Endodermal cell (in vitro differentiated cells): ENCODE measurements at places on chromosomes 3 and 15. TPM values are rescaled to one million over a fixed set of nuclear protein-coding genes. Genes with fewer than 3 reads are reported as not detected.

GRCh38 chr15:94000606-94001005 lies 230.8 kb upstream of the MCTP2 start:
- DNase-seq, result peak; percentile 70

The CLDN1 gene
- total RNA-seq, result 8.7 to 61.2 TPM (median 9.2 TPM) in 3 replicates

DNA sequence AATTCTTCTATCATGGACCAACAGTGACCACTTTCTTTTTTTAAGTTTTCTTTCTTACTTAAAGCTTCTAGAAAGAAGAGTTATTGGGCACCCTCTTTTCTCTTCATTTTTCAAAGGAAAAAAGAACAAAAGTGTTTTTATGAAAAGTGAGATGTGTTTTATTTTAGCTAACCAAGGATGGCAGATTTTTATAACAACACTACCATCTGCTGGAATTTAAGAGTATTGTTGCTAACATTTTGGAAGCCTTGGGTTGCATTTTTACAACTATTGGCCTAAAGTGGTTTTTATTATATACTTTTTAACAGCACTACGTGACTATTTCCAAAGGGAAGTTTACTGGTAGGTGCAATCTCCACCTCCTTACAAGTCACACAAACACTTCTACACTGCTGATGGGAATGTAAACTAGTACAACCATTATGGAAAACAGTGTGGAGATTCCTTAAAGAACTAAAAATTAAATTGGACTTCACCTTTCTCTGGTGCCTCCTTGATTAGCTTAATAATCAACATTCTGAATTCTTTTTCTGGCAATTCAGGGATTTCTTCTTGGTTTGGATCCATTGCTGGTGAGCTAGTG lies 237.7 kb upstream of the AGTR1 start:
- no peak for DNase-seq

GRCh38 chr3:133895208-133896001 lies at the start of gene RAB6B:
RAB6B (minus strand) TSS chr3:133895882; CDS start chr3:133895466, 416 bp downstream.
- DNase-seq, result peak; percentile 83

The RHOV gene
- 1.8 and 2.5 TPM in 2 replicates for total RNA-seq

The C15orf39 gene
- total RNA-seq, result 16.3 to 19.2 TPM (median 19.0 TPM) in 3 replicates

DNA sequence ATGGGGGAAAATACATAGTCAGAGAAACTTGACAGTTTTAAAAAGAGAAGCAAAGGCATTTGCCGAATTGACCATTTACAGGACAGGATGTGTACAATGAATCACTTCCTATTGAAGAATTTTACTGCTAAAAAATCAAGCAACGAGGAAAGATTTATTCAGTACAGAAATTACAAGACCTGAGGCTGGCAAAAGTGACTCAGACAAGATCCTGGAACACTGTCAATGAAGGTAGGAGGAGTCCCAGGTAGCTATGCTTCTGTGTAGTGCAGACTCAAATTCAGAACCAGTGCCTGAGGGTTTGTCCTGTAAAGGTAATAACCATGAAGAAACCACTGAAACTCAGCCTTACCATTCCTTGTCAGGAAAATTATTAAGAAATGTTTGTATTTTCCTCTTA lies 120.9 kb downstream of the ZMAT3 start:
- no peak for DNase-seq

DNA sequence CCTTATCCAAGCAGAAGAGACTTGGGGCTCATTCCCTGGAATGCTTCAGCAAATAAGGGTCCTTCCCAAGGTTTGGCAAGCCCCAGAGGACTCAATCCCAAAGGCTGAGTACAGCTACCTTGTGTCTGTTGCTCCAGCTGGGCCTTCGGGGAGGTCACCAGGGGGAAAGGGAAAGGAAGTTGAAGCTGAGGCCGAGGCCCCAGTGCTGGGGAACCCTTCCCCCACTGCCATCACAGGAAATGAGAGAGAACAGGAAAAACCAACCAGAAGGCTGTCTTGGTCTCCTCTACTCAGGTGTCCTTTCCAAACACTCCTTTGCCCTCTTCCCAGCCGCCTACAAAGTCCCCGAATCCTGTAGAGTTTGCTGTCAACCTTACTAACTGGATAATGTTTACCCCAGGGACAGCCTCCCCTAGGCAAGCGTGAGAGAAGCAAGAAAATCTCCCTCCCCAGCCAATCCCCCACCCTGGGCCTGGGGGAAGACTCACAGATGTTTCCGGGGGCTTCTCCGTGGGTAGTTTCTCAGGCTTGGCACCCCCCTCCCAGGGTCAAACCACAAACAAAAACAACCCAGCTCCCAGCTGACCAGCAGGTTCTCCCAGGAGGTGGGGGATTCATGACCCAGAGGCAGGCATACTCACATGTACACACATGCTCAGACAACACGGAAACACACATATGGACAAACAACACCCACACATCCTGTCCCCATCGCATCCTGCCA lies 5.5 kb downstream of the CSRNP1 start:
- peak; percentile 72 for DNase-seq

GRCh38 chr3:127104586-127104985 lies 88.3 kb upstream of the PRR23E start:
- peak; percentile 31 for DNase-seq

GRCh38 chr3:58055314-58055713 lies 47.1 kb downstream of the FLNB start:
- no peak for DNase-seq

The KNG1 gene
- total RNA-seq, result not detected in 3 replicates

The CTXN2 gene
- total RNA-seq, result 0.07 TPM in 1 of 2 replicates, not detected in the other

GRCh38 chr15:41483115-41483514 lies 10.6 kb upstream of the ITPKA start:
- no peak for DNase-seq

The CCK gene
- 0.59 and 0.64 TPM in 2 replicates for total RNA-seq

- no peak for DNase-seq
Measured at GRCh38 chr15:84634228-84634837, 19.8 kb downstream of the WDR73 start.

- DNase-seq, result peak; percentile 75
Measured at GRCh38 chr3:12662593-12663400, 1.1 kb downstream of the RAF1 start.

DNA sequence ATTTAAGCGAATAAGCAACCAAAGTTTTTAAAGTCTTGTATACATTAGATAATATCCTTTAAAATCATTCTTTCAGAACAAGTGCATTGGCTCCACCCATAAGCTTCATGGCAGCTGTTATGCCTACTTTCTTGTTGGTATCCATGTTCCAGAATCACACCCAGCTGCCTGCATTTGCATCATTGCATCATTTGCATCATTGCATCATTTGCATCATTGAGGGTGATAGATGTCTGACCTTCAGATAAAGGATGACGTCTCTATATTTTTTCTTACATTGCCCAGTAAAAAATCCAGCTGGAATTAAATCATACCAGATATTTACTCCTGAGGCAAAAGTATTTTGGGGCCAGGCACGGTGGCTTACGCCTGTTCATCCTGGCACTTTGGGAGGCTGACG lies 42.3 kb downstream of the SLC12A1 start:
- no peak for DNase-seq

- no peak for DNase-seq
Measured at GRCh38 chr15:86237111-86237500, 157.4 kb downstream of the AGBL1 start.

- no peak for DNase-seq
Measured at GRCh38 chr15:58628206-58628947, 121.1 kb downstream of the ADAM10 start.

The BMF gene
- 35.6 to 53.3 TPM (median 48.3 TPM) in 3 replicates for total RNA-seq

- DNase-seq, result no peak
Measured at GRCh38 chr3:188154809-188155574, 1.0 kb downstream of the LPP start.

DNA sequence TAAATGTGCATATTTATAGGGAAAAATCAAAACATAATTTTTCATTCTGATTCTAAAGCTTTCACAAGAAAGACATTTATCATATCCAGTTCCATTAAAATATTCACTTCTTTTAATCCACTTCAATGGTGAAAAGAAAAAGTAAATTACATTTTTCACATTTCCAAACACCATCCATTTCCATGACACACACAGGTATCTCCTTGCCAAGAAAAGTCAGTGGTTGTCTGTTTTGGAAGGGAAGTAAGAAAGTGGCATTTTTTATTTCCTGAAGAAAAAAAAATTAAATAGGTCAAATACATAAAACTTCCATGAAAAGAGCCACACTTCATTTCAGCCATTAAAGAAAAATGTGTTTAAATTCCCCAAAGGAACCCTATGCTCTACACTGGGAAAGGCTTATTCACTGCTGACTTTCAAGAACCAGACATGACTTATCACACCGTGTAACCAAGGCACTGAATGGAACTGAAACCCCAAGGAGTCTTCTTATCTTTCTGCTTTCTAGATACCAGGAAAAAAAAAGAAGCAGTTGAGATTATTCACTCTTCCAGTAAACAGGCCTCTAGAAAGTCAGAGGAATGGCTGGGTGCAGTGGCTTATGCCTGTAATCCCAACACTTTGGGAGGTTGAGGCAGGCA lies 44.5 kb downstream of the OSBPL10 start:
- DNase-seq, result no peak

DNA sequence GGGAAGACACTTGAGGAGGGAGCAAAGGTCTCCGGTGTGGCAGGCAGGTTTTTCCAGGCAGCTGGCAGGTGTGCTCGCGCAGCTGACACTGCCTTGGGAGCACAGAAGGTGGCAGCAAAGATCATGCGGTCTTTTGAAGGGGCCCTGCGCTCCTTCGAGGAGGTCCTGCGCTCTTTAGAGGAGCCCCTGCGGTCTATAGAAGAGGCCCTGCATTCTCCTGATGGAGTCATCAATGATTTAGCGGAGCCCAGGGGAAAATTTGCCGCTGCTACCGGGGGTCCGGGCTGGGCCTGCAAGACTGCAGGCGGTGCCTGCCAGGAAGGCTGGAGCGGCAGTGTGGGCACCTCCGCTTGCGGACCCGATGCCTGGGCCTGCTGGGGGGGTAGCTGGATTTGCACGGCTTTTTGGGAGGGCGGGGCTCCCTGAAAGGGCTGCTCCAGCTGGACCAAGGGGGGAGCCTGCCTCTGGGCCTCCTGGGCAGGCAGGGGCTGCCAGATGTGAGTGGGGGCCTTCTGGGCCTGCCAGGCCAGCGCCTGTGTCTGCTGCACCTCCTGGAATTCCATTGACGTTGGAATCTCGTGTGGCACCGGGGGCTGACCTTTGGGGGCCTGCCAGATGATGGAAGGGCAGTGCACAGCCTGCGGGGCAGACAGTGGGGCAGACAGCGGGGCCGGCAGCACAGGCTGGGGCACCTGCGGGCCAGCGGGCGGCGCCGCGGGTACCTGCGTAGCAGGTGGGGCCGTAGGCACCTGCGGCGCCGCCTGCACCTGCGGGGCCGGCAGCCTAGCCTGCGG lies 2.1 kb downstream of the MAGEL2 start:
- peak; percentile 77 for DNase-seq

GRCh38 chr3:74375653-74376052 lies 238.8 kb downstream of the CNTN3 start:
- DNase-seq, result no peak

- DNase-seq, result no peak
Measured at GRCh38 chr3:2706144-2706835, 403.9 kb downstream of the IL5RA start.

GRCh38 chr3:189278221-189278620 lies 106.5 kb downstream of the TPRG1 start:
- no peak for DNase-seq

DNA sequence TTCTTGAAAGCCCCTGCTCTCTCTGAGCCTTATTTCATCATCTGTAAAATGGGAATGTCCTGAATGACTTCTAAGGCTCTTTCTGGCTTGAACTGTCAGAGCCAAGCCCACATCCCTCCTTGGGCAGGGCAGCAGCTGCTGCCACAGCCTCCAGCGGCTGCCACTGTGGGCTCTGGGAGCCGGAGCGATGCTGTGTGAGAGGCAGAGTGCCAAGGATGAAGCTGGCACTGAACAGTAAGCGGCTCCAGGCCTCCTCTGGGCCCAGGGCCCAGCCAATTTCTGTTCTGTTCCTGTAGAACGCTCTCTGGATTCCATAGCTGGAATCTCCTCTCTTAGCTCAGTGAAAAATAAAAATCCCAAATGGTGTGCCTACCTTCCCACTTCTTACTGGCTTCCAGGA lies 4.4 kb downstream of the CPLX3 start:
- DNase-seq, result no peak
